GM12878 (cell line): ENCODE measurements at places on chromosomes 5 and 9. TPM values are rescaled to one million over a fixed set of nuclear protein-coding genes. Genes with fewer than 3 reads are reported as not detected.

Gene SLC9A3
- polyA plus RNA-seq = 2.5 and 3.1 TPM in 2 replicates

Gene SPAG8
- 0.77 and 1.4 TPM in 2 replicates for polyA plus RNA-seq

Gene RANBP17
- not detected in 2 replicates for polyA plus RNA-seq

Gene SLC6A7
- polyA plus RNA-seq = not detected in 2 replicates

Gene MLANA
- polyA plus RNA-seq = 0.14 TPM in 1 of 2 replicates, not detected in the other

Gene ADGRV1
- 0.22 and 0.32 TPM in 2 replicates for polyA plus RNA-seq

Gene SIT1
- polyA plus RNA-seq = 68.6 and 77.8 TPM in 2 replicates

Gene FOXD1
- not detected in 2 replicates for polyA plus RNA-seq

Gene SLIT3
- not detected in 2 replicates for polyA plus RNA-seq

Gene TAS2R1
- polyA plus RNA-seq = not detected in 2 replicates

Gene MRNIP
- polyA plus RNA-seq = 10.0 TPM in 2 replicates
